ENCODE measurements at places on chromosomes 6 and 20.

DNA sequence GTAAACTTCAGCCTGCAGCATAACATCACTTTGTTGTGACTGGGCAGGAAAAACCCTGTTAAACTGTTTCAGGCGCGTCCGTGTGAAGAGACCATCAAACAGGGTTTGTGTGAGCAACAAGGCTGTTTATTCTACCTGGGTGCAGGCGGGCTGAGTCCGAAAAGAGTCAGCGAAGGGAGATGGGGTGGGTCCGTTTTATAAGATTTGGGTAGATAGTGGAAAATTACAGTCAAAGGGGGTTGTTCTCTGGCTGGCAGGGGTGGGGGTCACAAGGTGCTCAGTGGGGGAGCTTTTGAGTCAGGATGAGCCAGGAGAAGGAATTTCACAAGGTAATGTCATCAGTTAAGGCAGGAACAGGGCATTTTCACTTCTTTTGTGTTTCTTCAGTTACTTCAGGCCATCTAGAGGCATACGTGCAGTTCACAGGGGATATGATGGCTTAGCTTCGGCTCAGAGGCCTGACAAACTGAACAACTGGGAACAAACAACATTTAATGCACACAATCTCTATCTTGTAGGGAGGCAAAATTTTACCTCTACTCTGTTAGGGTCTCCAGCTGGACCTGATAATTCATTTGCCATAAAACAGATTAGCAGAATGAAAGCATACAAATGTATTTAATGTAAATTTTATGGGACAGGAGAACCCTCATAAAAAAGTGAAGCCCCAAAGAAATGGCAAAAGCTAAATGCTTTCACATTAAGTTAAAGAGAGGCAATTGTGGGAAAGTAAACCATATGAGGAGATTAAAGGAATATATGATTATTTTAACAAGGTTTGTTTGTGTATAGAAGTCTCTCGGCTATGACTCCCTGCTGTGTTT, 58.3 kb upstream of the HFE start:
- no peak for DNase-seq

- no peak for DNase-seq
These were observed 586.3 kb upstream of the MAP3K7 start for GRCh38 chr6:91173186-91173585.

- DNase-seq = no peak
These were observed 627 bp upstream of the RPP21 start for GRCh38 chr6:30344191-30344867.

GRCh38 chr20:63094767-63095499, 88.2 kb upstream of the BHLHE23 start:
- no peak for DNase-seq
